Stimulated activated CD8-positive, alpha-beta memory T cell treated with anti-CD3 and anti-CD28 coated beads, Interleukin-4, amount 100 ng/mL, for 4 hours (primary cell): ENCODE measurements at places on chromosomes 4 and X.

GRCh38 chr4:172826861-172827260 lies 341.8 kb upstream of the GALNT7 start:
- no peak for DNase-seq

DNA sequence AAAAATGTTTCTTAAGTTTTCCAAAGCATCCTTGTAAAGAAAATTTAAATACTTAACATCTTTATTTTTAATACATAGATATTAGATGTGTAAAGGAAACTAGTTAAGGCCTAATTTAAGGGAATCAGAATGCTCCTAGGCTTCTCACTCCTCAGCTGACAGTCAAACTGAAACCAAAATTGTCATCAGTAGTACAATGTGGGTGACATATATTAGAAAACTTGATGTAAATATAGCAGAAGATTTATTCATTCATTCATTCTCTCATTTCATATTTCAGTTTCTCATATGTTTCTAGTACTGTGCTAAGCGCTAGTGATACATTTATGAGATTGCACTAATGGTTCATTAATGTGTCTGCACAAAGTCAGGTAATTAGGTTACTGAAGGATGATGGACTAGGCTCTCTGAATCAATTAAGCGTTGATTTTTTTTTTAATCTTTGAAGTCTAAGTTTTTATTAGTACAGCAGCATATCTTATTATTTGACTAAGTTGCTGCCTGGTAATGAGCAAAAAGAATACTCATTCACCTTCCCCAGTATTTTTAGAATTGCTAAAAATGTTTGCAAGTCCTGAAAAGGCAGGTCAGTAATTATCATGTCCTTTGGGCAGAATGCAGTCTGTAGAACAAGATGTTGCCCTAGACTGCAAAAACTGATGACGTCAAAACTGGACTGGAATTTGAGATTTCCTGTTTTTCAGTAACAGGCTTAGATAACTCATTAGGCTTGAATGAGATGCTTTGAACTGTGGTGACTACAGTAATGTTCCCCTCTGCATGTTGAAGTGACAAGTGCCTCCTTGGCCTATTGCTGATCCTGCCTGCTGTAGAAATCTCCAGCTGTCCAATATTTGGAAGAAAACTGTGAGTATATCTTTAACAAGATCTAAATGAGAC lies 128.7 kb downstream of the ARHGAP24 start:
- no peak for DNase-seq

- no peak for DNase-seq
Measured at GRCh38 chr4:123064390-123064789, 142.0 kb upstream of the NUDT6 start.

DNA sequence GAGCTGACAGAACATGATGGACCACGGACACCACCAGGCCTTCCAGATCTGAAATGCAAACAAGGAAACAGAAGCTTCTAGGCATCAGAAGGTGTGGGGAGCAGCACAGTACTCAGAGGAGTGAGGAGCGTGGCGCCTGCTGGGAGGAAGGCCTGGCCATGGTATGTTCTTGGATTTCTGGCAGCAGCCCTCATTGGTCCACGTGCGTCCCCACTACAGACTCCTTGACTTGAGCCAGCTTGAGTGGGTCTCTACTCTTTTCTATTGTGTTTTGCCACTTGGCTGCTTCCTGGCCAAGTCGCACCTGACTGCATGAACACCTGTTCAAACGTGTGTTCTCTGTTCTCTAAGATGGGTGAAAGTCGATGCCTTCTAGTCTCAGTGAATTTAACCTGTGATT lies 18.0 kb downstream of the ZNF275 start:
- DNase-seq: no peak

DNA sequence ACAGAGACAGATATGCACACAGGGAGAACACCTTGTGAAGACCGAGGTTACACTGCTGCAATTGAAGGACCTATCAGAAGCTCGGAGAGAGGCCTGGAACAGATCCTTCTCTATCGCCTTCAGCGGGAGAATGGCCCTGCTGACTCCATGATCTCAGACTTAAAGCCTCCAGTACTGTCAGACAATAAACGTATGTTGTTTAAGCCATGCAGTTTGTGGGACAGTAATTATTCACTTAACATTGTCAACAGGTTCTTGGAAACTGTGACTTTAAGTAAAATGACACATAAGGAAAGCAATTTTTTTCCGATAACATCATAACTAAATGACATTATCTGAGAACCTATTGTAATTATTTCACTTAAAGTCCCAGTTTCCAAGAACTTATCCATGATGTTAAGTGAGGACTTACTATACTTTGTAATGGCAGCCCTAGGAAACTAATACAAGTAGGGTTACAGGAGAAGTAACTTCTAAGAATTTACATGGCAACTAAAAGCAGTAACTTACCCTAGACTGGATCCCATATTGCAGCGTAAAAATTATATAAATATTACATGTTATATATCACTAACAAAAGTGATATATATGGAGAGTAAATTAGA lies 180.8 kb upstream of the MAB21L2 start:
- no peak for DNase-seq

DNA sequence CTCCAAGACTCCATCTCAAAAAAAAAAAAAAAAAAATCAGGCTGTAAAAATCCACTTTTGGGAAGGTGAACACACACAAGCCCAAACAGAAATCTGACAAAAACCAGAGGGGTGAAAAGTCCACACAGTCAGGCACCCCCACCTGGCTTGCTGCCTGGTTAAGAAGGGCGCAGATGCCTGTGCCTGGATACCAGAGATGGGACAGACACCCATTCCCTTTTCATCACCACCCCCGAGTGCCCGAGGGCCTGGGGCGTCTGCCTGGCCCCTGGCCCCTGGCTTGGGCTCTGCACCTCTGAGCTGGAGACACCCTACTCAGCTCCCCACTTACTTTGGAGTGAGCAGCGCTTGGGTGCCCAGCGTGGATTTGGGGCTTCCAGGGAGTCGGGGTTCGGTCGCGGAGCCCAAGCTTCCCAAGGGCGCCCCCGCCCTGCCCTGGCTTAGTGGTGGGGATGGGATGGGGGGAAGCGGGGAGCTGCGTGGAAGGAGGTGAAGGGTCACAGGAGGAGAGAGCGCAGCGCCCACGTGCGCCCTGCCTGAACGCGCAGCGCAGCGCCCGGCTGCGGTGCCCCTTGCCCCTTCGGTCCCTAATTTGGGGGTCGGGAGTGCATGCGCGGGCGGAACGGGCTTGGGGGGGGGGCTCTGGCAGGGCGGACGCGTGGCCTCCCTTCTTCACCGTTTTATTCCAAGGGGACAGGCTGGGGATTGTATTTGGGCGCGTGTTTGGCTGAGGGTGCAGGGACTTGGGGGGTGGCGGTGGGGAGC lies 11.3 kb downstream of the SHOX start:
- DNase-seq: no peak

GRCh38 chr4:125808570-125808969 lies 493.8 kb downstream of the FAT4 start:
- DNase-seq: no peak

DNA sequence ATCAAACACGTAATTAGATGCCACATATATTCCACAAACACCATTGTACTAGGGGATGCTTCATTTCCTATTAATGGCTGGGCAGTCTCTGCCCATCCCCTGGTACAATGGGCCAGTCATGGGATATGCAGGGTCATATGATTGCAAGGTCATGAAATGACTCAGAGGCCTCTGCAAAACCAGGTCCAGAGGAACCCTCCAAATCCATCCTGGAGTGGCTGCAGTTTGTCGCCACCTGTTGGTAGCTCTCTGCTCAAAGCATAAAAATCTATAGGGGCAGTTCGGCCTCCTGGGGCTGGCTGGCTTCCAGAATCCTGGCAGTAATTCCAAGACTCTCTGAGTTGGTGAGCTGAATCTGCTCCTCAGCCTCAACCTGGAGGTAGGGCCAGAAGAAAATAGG lies 22.9 kb upstream of the PUDP start:
- peak; percentile 6 for DNase-seq

DNA sequence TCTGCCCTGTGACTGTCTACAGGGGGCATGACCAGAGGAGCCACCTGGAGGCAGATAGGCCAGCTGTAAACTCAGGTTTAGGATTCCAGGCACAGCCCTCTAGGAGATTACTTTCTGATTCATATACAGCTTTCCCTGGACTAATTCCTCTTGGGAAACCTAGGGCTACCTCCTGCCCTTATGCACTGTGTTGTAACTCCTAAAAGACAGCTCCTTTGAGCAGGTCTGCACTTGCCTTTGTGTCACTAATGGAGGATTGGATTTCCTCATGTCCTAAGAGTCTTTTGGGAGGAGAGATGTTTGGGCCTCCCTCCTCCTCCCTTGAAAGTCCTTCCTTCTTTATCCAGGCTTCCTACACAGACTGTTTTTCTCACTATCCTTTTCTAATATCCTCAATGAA lies 202.0 kb downstream of the PCDH19 start:
- DNase-seq: no peak

DNA sequence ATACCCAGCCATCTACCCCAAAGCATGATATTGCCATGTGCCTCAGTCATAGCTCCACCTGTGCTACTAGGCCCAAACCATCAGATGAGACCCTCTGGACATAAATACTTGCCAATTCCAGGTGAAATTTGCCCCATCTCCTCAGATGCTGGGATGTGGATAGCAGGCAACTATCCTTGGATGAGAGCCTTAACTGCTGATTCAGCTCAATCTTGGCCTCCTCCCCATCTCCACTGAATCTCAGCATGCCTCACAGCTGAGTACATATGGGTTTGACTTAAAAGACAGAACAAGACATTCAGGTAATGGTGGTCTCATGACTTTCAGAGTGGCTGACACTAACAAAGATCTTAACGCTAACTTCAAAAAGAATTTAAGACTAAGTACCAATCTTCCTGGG lies 50.8 kb upstream of the KLHL13 start:
- DNase-seq: no peak

DNA sequence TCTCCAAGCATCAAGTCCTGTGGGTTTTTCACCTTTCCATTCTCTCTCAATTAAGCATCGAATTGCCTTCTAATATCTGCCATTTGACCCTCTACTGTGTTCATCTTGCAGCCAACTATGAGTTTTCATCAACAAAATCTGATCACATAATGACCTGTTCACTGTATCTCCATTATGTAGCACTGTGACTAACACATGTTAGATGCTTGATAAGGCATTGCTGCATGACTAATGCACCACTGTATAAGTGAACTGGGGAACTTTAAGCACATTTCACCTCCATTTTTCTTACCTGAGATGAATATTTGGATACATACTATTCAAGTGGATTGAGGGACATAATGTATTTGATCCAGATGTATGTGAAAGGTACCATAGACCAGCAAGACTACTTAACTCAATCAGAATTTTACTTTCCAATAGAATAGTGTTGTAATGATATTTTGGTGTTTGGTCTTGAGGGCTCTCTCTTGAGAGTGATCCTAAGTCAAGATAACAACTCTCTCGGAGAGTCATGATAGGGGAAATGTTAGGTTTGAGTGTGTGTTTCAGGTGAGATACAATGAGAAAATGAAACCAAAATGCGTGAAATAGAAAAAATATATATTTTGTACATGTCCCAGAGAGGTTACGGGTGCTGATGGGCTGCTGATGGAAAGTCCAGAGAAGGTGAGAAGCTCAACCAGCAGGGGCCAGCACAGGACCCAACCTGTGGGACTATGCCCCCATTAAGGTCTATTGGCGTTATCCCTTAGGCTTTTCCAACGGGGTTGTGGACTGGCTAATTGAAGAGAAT lies 60.2 kb upstream of the HS3ST1 start:
- DNase-seq: no peak

GRCh38 chr4:73589887-73590801 lies 30.1 kb downstream of the RASSF6 start:
- no peak for DNase-seq

GRCh38 chr4:145589916-145590702 lies 29.1 kb upstream of the MMAA start:
- no peak for DNase-seq

DNA sequence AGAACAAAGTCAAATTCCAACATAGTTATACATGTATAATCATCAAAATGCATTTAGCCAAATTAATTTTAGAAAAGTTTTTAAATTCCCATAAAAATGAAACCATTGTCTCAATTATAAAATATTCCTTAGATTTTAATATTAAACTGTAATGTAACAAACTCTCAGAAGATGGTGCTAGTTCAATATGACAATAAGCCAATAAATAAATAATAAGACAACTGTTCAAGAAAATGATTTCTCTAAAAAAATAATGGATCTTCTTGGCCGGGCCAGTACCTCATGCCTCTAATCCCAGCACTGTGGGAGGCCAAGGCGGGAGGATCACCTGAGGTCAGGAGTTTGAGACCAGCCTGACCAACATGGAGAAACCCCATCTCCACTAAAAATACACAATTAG lies 80.3 kb downstream of the RAB28 start:
- no peak for DNase-seq

GRCh38 chr4:122711919-122712318 lies 20.6 kb upstream of the BBS12 start:
- no peak for DNase-seq

DNA sequence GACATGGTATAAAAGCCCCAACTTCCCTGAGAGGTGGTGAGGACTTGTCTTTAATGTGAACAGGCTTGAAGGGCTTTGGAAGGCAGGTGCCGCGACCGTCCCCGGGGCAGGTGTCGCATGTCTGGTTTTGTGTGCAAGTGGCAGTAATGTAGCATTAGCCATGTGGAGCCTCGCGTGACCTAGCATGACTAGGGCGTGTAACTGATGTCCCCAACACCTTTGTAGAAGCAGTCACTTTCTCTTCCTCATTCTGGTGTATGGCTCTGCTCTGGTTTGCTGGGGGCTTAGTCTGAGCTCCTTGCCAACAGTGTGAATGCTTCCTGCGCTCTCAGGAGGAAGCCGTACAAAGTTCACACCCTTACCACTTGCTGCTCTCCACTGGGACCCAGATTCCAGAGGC lies 145.7 kb downstream of the AMMECR1 start:
- DNase-seq: no peak

DNA sequence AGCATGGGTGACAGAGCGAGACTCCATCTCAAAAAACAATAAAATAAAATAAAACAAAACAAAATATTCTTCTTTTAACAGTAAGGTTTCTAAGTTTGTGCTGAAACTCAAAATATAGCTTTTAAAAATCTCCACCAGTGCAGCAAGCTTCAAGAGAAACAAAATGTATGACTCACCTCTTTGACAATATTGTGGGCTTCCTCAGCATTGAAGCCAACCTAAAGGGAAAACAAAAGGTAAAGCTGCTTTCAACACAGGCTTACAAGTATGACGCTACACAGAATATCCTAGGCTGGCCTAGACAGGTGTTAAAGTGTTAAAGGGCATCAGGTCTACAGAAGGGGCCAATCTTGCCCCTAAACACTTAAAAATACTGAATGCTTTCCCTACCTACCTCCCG lies 1.2 kb downstream of the DYNLT3 start:
- no peak for DNase-seq
